ENCODE measurements at places on chromosomes 3 and 15.

DNA sequence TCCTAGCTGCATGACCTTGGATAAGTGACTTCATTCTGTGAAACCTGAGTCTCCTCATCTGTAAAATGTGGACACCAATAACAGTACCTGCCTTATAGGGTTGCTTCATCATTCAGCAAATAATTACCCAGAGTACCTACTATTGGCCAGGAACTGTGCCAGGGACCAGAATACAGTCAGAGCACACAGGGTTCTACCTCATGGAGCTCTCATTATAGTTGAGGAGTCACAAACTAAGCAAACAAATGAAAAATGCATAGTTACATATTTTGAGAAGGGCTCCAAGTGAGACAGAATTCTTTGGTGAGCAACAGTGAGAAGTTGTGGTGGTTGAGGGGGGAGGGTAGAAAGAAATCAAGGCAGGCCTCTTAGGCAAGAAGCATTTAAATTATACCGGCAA lies 308.6 kb upstream of the WNT5A start:
- DNase-seq, result no peak

DNA sequence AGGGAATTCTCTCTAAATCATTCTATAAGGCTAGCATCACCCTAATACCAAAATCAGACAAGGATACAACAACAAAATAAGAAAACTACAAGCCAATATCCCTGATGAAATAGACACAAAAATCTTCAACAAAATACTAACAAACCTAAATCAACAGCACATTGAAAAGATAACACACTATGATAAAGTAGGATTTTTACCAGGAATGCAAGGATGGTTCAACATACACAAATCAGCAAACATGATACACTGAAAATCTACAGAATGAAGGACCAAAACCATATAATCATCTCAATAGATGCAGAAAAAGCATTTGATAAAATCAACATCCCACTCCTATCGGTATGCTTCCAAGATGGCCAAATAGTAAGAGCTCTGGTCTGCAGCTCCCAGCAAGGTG lies 39.5 kb downstream of the ALDH1A2 start:
- DNase-seq, result no peak

GRCh38 chr3:175258763-175259162 lies 399.6 kb downstream of the NAALADL2 start:
- DNase-seq, result no peak

DNA sequence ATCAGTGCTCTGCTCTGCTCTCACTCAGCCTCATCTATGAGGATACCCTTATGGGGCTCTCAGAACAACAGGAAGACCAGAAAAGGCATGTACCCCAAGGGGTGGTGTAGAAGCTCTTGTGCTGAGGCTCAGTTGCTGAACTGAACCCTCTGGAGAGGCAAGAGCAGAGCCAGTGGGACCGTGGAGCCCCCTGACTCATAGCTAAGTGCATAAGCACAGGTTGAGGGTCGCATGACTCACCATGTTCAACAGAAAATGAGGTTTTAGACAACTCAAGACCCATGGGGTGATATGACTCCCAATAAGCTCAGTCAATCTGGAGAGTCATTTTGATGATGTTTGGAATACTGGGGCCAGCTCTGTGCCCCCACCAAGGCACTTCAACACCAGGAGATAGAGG lies 37.3 kb downstream of the CRYGS start:
- DNase-seq, result peak; percentile 42

GRCh38 chr3:11335056-11335608 lies 62.9 kb downstream of the ATG7 start:
- peak; percentile 68 for DNase-seq

- DNase-seq, result peak; percentile 58
Measured at GRCh38 chr15:66940368-66940767, 125.0 kb upstream of the SMAD3 start.

All from activated CD4-positive, alpha-beta T cell treated with anti-CD3 and anti-CD28 coated beads, Interleukin-2, Interleukin-4, amounts not matched to agents 100 ng/mL and 50 ng/mL, durations not matched to agents 16 hours and 8 hours (primary cell).